ENCODE measurements at places on chromosomes 7 and 10.

- DNase-seq = no peak
These were observed 34.1 kb upstream of the KCNMA1 start for GRCh38 chr10:77671594-77672252.

DNA sequence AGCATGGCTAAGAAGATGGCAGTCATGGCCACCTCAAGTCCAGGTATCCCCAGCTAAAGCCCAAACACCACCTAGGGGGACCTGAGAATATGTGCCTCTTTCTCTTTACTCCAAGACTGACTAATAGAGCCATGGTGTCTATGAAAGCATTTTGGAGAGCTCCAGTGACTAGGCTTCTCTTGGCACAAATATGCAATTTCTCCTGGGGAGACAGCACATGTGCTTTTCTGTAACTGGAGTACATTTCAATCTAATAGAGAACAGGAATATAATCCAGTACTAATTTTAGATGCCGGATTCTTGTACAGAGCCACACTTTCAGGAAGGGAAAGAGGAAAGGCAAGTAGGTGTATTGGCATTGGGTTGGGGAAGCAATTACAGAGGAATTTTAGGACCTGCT lies 260.1 kb downstream of the BMPER start:
- no peak for DNase-seq

DNA sequence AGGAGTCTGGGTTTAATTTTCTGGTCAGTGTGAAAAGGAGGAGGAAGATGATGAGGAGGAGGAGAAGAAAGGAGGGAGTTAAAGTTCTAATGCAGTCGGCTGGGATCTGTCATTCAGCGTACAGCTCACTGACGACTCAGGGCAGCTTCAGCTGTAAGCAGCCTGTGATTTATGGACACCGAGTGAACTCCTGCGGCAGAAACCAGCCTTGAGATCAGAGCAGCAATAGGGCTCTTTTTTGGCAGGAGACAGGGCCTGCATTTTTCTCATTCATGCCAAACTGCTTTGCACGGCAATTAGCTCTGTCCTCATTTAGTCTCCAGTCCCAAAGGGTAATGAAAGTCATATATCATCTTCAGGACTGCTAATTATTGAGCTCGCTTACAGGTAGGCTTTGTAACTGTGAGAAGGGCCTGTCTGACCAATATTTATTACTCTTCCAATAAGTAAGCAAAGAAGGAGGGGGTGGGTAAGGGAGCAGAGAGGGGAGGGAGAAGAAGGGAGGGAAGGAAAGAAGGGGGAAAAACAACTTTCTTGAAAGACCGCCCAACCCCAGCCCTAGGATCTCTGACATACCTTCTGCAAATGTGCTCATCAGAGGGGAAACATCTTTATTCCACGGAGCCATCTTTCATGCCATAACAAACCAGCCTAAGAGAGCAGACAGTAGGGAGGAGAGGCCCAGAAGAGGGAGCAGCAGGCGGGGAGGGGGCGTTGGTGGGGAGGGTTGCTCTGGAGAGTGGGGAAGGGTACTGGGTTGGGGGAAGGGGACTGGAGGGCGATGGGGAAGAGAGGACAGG lies 48.1 kb upstream of the COMTD1 start:
- peak; percentile 17 for DNase-seq

- DNase-seq = no peak
These were observed 113.8 kb upstream of the EEPD1 start for GRCh38 chr7:36039243-36039642.

DNA sequence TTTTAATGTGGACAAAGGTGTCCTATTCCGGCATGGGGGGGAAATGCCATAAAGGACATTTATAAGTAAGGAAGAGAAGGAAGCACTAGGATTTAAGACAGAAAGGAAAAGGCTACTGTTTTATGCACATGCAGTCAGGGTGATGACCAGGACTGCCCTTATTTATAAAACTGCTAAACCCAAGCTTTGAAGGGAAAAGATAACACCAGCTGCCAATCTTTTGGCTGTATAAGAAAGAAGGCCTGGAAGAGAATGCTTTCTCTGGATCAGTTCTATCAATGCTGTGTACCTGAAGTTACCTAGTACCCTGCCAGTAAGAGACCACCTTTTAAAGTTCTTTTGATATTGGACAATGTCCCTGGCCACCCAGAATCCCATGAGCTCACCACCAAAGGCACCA lies 59.2 kb downstream of the MINDY3 start:
- no peak for DNase-seq

- DNase-seq = peak; percentile 17
These were observed 218.6 kb downstream of the THSD7A start for GRCh38 chr7:11613292-11613930.

DNA sequence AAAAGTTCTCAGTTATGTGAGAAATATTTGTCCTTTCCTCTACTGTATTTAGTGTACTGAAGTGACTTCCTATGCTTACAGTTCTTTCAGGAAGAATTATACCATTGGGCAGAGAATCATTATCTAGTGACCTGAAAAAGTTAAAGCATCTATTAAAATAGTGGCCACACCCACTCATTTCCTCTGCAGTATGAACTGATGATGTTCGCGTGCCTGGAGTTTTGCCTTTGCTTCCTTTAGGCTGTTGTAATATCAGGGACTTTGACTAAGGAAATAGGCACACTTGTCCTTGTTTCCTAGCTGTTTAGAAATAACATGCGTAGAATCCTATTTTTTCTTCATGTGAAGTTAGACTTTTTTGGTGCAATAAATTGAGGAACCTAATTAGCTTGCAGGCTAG lies 100.7 kb downstream of the ZMYND11 start:
- no peak for DNase-seq

GRCh38 chr7:125256446-125256845 lies 326.8 kb upstream of the POT1 start:
- DNase-seq = no peak

- DNase-seq = no peak
These were observed 201.6 kb upstream of the KIAA1217 start for GRCh38 chr10:24007359-24007758.

DNA sequence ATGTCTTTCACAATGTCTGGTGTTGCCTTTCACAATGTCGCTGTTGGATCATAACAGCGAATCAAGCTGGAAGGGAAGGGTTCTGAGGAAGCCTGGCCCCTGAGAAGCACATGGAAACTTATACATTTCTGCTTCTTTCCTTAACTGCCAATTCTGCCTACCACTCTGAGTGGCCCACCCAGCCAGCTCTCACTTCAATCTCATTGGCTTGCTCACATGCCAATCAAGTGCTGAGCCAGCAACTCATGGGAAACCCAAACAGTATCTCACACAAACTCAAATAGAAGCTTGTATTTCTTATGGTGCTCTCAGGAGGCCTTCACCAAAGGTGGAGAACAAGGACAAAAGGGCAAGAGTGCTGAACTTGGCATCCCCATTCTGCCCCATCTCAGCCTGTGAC lies 117.4 kb upstream of the GPR26 start:
- no peak for DNase-seq

GRCh38 chr7:84714765-84715164 lies 472.1 kb downstream of the SEMA3D start:
- peak; percentile 73 for DNase-seq

DNA sequence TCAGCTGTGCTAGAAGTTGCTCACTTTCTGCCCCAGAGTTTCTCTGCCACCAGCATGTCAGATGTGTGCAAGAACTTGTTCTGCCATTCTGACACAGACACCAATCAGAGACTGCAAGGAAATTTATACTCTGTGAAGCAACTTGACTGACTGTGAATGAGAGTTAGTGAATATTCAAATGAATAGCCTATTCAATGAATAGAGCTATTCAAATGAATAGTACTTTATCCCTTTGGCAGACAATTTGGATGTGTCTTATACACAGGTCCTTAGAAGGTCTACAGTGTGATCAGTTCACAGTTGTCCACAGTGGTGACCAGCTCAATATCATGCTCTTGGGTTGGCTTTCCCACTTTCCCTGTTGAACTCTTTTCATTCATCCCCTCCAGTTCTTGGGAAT lies 138.1 kb downstream of the MACC1 start:
- DNase-seq = no peak

- no peak for DNase-seq
These were observed 236.9 kb downstream of the PRKG1 start for GRCh38 chr10:51311228-51311627.

DNA sequence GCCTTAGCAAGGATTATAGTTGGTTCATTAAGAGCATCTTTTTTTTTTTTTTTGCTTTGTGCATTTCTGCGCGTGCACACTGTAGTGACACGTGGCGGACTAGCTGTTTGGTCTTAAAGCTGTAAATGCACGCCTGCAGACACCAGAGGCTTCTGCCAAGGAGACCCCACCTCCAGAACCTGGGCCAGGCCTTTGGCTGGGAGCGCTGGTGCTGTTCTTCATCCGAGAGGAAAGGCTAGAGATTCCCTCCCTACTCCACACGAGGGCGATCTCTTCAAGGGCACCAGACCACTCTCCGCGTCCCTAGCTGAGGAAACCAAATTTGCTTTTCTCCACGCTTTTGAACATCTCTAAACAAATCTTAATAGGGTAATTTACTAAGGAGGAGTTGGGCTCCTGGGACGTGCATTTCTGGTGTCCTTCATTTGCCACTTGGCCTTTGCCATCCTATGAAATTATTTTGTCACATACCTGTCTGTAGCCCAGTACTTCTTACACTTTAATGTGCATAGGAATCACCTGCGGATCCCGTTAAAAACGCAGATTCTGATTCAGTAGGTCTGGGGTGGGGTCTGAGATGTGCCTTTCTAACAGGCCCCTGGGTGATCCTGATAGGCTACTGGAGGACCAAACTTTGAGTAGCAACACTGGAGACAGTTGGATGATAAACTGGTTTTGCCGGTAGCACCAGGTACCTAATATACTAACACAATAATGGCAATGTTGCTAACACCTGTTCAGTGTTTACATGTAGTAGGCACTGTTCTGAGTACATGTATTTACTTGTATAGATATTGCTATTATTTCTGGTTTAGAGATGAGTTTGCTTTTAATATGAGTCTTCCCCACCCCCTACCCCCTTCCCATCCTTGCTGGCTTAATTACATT lies 1.3 kb upstream of the SLC26A5 start:
- peak; percentile 58 for DNase-seq

DNA sequence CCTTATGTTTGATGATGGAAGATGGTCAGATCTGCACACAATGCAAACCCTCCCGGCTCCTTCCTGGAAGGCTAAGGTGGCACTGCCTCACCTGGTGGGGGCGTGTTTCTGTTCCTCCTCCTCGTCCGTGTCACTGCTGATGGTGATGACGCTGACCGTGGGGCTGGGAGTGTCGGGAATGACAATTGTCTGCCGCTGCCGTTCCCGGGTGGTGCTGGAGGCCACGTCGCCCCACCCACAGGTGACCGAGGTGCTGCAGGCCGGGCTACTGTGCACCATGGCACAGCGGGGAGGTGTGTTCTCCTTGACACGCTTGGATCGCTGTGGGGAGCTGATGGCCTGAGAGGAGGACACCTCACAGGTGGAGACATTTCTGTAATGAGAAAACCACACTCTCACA lies 73.1 kb downstream of the CLEC2L start:
- no peak for DNase-seq

DNA sequence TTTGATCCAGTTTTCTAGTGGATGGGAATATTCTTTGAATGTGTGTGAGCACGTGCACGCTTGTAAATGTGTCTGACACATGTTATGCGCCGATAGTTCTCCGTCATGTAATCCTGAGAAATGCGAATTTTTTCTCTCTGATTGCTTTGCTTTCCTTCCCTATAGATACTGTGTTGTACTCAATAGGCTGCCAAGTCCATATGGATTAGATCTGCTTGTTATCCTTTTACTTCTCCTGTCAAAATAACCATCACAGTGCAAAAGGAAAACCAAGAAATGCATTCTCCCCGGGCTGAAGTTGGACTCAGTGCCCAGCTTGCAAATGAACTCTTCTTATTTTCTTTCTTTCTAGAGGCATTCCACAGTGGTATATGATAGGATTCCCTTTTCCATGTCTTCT lies 131.9 kb downstream of the KIAA1217 start:
- no peak for DNase-seq

DNA sequence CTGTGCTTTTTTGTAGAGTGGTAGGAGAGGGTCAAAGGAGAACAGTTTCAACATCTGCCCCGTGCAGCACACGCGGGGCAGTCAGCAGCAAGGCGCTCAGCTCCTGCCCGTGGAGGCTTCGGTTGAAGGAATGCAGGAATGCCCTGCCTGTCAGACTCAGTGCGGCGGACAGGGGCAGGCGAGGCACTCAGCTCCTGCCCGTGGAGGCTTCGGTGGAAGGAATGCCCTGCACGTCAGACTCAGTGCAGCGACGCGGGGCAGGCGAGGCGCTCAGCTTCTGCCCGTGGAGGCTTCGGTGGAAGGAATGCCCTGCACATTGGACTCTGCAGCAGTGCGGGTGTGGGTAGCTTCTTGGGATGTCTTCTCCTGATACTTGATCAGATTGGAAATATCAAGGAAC lies 37.0 kb downstream of the PPP2R2D start:
- DNase-seq = no peak

DNA sequence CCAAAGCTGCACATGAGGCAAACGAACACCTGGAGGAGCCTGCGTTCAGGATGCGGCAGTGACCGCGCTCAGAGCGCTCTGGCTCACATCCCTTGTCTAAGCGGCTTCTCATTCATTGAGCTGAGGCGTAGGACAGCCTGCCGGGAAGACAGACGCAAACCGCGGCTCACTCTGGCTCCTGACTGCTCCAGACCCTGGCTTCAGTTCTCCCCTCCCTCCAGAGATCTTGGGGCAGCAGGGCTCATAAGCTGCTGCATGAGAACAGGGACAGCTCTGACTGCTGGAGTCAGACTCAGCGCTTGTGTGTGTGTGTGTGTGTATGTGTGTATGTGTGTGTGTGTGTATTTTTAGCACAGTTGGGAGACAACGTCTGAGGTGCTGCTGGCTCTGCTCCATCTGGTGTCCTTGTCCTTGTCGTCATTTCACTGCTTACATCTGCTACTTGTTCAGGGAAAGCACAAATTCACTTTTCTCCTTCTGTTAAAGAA lies 15.8 kb upstream of the LYZL2 start:
- DNase-seq = no peak

GRCh38 chr10:895324-895723 lies 36.2 kb downstream of the LARP4B start:
- DNase-seq = no peak

GRCh38 chr7:16915405-16915804 lies 33.6 kb upstream of the AGR3 start:
- no peak for DNase-seq

- DNase-seq = no peak
These were observed 63.7 kb upstream of the APBB1IP start for GRCh38 chr10:26374426-26374825.

GRCh38 chr10:120999868-121000267 lies 148.7 kb downstream of the WDR11 start:
- DNase-seq = no peak

- DNase-seq = no peak
These were observed 123.1 kb upstream of the ADO start for GRCh38 chr10:62681211-62681940.

GRCh38 chr10:45809837-45810236 lies 37.5 kb downstream of the AGAP4 start:
- DNase-seq = no peak

GRCh38 chr10:1230138-1230537 lies 174.0 kb downstream of the WDR37 start:
- DNase-seq = no peak

GRCh38 chr7:158374586-158374985 lies 213.0 kb downstream of the PTPRN2 start:
- no peak for DNase-seq

GRCh38 chr10:106897719-106898118 lies 266.8 kb downstream of the SORCS1 start:
- no peak for DNase-seq

- no peak for DNase-seq
These were observed 12.6 kb downstream of the SLK start for GRCh38 chr10:103979530-103979929.
